ENCODE measurements at places on chromosomes 5 and 9. TPM values are rescaled to one million over a fixed set of nuclear protein-coding genes. Genes with fewer than 3 reads are reported as not detected.

- DNase-seq, result no peak
These were observed 59.5 kb downstream of the MVB12B start for GRCh38 chr9:126386088-126386487.

- no peak for DNase-seq
These were observed 50.3 kb downstream of the ARHGAP26 start for GRCh38 chr5:142820447-142820846.

PCDHB5 gene
- 11.1 TPM for polyA plus RNA-seq

- DNase-seq, result no peak
These were observed 273.1 kb upstream of the PIK3R1 start for GRCh38 chr5:67942421-67942820.

DNA sequence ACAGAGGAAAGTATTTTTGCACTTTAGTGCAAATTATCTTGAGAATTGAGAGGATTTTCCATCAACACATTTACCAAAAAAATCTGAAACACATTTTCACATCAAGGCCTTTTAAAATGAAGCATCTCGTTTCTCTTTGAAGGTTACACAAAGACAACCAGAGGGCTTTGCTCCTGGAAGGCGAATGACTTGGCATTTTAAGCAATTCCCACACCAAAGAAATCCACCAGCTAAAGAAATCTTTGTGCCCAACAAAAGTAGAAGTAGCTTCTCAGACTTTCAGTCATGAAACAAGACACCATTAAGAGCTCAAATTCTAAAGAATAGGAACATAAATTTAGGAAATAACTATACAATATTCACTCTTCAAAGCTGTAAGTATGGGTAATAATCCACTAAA lies 59.9 kb downstream of the HABP4 start:
- no peak for DNase-seq

DNA sequence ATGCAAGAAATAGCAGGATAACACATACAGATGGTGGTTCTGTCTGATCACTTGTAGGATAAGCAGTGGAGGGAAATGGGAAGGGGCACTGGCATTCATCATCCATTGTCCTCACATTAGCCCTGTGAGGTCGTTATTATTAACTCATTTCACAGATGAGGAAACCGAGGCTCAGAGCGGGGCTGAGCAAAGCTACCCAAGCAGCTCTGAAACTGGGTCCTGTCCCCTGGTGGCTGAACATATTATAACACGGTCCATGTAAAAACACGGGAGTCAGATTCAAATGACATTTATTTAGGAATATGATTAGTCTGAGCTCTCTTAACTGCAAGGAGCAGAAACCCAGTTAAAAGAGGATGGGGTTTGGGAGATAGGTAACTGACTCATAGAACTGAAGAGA lies 43.1 kb downstream of the HRH2 start:
- DNase-seq, result no peak

PCDHGB3 gene
- polyA plus RNA-seq, result 2.6 TPM

SPINK7 gene
- 0.63 TPM for polyA plus RNA-seq

DNA sequence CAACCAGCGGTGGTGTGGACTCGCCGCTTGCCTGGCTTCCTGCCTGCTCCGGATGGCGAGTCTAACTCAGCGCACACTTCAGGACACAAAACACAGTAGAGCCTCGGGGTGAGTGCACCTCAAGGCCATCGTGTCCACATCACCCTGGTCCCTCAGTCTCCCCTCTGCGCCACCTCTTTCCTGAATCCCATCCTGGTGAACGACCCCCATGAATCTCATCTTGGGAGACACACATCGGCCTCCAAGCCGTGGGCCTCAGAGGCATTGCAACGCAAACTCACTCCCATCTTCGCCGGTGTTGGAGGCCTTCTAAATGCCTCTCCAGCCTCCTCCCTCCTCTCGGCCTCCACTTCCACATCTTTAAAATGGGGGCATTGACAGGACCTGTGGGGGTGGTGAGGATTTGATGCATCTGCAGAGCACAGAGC lies 124.3 kb downstream of the COL23A1 start:
- no peak for DNase-seq

DNA sequence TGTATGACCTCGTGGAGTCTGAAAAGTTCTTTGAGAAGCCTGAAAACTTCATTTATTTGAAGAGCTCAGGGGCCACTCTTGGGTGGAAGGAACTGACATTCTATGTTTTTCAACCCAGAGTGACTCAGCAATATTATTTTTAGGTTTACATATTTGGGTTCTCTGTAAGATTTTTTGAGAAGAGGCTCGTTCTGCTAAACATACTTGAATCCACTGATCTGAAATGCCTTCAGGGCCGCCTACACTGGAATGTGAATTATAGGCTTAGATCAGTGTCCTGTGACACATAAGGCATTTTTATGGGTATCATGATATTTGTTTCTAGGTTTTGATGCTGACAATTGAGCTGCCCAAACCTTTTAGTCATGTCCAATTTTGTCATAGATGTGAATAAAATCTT lies 86.2 kb downstream of the PSAT1 start:
- no peak for DNase-seq

DNA sequence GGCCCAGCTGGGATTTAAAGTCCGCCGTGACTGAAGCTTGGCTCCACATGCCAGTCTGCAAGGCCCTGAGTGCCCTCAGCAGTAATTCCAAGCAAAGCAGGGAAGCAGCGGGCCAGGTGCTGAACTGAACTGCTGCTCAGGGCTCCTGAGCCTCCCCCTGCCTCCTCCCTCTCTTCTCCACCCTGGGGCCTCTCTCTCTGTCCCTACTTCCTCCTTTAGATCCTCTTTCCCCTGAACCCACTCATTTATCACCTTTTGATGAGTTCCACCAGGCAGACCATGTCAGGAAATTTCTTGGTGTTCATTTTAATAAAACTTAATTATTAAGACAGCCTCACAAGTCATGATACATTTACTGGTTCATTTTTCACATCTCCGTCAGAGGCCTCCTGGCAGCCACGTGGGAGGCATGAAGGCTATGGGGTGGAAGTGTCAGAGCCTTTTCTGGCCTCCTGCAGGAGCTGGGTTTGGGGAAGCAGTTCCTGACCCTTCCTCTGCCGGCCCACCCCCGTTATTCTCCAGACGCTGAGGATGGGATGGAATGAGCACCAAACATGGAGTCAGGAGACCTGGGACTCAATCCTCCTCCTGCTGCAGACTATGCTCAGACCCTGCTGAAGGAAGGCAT lies 32.2 kb upstream of the KCNIP1 start:
- DNase-seq, result no peak

- DNase-seq, result no peak
These were observed 2.3 kb downstream of the NMRK1 start for GRCh38 chr9:75085640-75086039.

GRCh38 chr9:130720762-130721161 lies 27.2 kb downstream of the EXOSC2 start:
- DNase-seq, result no peak

DNA sequence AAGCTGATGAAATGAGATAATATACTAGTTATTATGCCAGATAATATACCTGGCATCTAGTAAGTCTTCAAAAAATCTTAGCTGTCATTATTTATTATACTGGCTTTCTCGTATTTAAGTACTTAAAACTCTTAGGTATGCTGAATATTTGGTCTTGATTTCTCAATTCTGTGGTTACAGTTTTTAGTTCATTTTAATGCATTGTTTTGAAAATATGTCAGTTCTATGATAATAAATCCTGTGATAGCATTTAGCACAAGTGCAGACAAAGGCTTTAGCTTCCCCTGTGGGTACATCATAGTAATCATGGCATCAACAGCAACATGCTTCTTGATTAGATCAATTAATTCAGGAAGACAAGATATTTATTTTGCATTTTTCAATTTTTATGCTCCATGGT lies 133.0 kb downstream of the SMC2 start:
- no peak for DNase-seq

AJM1 gene
- polyA plus RNA-seq, result 1.0 TPM

GRCh38 chr9:75826314-75826713 lies 64.2 kb upstream of the PCSK5 start:
- DNase-seq, result no peak

GABRB2 gene
- polyA plus RNA-seq, result 3.1 TPM

ATP10B gene
- 0.24 TPM for polyA plus RNA-seq

SPAG8 gene
- polyA plus RNA-seq, result 13.8 TPM

DNA sequence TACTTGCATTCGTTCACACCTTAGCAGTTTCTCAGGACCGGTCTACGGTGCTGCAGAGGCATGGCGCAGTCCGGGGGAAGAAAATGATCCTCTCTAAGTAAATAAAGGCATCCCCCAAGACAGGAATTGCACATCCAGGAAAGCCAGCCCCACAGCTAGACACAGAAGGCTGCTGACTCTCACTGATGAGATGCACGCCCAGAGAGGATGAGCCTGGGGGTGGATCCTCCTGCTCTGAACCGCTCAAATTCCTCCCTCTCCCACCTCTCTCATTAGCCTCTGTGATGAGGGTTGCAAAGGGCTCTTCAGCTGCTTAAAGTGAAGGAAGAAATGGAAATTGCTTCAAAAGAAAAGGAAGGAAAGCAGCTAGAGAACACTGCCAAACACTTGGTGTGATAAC lies 132.4 kb downstream of the TTLL11 start:
- DNase-seq, result no peak

DNA sequence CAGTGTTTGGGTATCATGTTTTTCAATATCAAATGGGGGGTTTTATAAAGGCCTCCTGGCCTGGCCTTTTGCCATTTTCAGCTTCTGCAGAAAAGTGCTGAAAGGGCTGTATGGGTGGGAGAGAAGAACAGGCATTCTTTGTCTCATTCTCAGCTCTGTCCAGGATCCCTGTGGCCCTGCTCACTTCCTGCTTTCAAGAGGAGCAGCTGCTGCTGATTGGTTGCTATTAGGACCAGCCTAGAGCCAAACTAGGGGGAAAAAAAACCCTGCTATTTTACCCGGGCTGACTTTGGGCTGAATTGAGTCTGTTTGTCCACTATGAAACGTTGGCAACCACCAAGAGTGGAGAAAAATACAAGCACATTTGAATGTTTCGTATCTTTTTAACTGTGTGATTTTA lies 117.1 kb downstream of the CMYA5 start:
- no peak for DNase-seq

FCN1 gene
- polyA plus RNA-seq, result 6.7 TPM

- no peak for DNase-seq
These were observed 44.3 kb downstream of the SEMA6A start for GRCh38 chr5:116530276-116530675.

GRCh38 chr5:157236423-157236822 lies 29.5 kb upstream of the CYFIP2 start:
- DNase-seq, result no peak

DNA sequence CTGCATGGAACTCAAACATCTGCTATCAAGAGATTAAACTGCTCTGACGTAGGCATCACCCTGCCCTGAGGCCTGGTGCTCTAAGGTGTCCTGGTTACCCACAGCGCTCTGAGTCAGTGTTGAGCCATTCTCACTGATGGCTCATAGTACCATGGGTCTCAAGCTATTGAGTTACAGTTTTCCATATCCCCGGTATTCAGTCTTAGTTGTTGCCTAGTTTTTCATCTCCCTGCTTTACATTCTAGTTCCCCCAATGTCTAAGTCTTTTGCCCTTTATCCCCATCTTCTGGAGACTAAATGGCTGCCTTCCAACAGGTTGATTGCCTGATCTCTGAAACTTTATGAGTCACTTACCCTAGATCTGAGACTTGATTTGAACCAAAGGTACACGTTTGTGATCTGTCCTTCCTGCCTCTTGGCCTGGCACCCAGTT lies 161.2 kb upstream of the PTGER4 start:
- DNase-seq, result no peak

All from left lung (tissue), 14 donors.